ENCODE measurements at places on chromosomes 4 and X. TPM values are rescaled to one million over a fixed set of nuclear protein-coding genes. Genes with fewer than 3 reads are reported as not detected.
A peak's percentile ranks its signal among the peaks of the same experiment; 100 is the strongest.

GRCh38 chr4:150569998-150570535 lies 11.9 kb upstream of the MAB21L2 start:
- no peak for DNase-seq

DNA sequence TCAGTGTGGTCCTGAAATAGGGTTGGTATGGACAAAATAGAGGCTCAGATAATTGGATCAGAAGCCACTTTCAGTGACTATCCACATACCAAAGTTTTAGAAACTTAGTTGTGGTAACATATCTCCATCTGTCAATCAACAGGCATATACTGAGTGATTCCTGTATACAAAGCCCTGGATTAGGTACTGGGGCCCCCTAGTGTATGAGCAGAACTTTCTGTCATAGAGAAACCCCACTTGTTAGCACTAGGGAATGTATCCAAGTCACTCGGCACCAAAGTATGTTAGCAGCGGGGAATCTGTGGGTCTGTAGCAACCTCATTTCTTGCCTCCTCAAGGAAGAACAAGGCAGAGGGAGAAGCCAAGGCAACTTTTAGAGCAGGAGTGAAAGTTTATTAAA lies 50.7 kb downstream of the MAP7D3 start:
- no peak for DNase-seq

DNA sequence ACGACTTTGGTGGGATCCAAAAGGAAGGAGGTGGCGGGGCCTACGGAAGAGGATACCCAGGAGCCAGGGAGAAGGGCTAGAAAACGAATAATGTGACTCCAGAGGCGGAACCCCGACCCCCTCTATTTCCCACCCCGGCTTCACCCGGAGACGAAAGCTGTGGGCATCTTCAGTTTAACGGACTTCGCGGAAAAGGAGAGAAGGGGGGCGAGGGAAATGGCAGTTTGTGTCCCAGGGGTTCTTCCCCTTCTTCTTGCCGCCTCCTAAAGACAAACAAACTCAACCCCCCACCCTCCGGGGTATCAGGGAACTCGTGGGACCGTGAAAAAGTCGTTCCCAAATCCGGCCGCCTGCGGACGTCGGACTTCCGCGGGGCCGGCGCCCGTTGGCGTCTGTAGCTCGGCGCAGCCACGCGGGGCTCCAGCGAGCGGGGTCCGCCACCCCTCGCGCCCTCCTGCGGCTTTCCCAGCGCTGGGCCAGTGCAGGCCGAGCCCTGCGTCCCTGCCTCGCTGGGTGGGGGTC lies 3.6 kb upstream of the LEF1 start:
- peak; percentile 81 for DNase-seq

DNA sequence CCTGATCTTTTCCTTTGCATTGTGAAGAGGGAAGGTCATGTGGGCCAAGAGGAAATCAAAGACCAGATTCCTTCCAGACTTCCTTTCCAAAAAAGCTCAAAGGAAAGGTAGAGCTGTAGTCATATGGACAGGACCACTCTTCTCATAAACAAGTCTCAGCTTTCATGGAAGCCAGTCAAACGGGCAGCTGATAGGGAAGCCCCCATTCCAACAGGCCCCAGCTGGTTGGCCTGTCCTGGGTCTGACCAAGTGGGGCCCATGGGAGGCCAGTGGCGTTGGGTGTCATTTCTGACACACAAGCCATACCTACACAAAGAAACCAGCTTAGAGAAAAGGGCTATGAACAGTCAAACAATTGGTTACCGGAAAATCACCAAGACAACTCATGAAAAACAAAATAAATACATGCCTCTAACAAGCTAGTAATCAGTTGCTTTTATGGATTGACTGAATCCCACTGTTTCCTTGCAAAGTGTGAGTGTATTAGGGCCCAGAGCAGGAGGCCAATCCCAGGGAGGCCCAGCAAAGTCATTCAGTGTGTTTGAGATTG lies 149.6 kb upstream of the MAMLD1 start:
- no peak for DNase-seq

DNA sequence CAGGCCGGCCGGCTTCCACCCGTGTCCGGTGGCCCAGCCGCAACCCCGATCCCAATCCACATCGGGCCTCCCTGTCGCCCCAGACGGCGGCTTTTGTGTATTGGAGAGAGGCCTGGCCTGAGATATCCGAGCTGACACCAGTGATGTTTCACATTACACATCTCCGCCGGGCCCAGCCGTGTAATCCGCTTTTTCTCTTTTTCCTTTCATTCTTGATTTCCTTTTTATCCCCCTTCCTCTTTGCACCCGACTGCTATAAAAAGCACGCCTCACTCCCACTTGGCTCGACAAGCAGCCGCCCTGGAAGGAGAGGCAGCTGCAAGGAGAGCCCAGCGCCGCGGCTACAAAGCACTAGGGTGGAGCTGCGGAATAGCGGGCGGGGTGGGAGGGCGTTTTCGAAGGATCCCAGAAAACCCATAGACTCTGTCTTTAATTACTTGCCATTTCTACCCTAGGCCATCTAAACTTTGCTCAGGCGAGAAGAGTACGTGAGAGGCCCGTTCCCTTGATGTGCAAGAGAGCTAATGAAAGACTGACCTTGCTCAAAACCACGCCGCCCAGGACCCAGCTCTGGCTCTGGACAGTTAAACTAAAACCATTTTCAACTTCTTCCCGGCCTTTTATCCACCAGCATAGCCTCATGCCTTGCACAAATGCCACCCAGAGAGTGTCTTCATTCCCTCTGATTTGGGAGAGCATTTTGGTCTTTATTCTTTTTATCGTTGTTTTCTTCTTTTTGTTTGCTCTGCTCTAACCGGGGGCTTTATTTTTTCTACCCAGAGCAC lies 3.2 kb downstream of the PITX2 start:
- DNase-seq = peak; percentile 74

DNA sequence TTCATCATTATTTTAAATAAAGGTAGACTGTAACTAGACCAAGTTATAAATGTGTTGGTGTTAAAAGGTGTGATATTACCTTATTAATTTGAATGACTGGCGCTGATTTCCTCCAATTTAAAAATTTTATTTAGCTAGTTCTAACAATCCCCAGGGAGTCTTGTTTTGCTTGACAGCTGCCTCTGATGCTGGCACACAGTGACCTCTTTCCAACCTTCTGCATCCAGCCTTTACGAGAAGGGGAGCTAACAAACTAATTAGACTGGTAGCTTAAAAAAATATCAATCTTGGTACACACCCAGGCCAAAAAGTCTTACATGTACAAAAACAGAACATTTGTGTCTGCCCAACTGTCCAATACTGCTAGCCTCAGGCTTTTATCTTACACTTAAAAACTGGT lies 51.8 kb upstream of the ENPEP start:
- DNase-seq = no peak

The CLDN34 gene
- total RNA-seq = not detected

The SLC6A14 gene
- not detected for total RNA-seq

The CYSLTR1 gene
- not detected for total RNA-seq

The NRK gene
- 2.5 TPM for total RNA-seq

The NEXMIF gene
- 0.70 TPM for total RNA-seq

The ZMAT1 gene
- 0.87 TPM for total RNA-seq

The RAI2 gene
- 0.38 TPM for total RNA-seq

The YTHDC1 gene
- 83.7 TPM for total RNA-seq

Data from H7 (cell line).